ENCODE measurements at places on chromosomes 11 and 22.

DNA sequence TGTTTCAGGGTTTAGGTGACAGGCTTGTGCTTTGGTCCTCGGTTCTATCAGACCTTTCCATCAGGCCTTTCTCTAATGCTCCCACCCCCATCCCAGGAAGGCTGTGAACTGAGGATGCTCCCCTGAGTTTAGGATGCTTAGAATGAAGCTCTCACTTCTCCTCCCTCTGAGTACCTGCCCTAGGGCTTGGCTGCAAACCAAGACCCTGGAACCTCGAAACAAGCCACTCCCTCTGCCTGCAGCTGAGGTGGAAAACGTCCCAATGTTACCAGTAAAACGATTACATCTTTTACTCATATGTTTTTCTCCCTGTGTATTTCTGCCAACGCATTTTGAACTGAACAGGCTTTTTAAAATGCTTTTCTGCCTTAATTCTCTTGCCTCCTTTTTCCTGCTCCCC is 54.5 kb upstream of the BMAL1 start:
- no peak for DNase-seq

- DNase-seq: no peak
Observed at GRCh38 chr11:126949066-126949891, 51.3 kb downstream of the KIRREL3 start.

- no peak for DNase-seq
Observed at GRCh38 chr11:125344846-125345420, 151.1 kb downstream of the FEZ1 start.

DNA sequence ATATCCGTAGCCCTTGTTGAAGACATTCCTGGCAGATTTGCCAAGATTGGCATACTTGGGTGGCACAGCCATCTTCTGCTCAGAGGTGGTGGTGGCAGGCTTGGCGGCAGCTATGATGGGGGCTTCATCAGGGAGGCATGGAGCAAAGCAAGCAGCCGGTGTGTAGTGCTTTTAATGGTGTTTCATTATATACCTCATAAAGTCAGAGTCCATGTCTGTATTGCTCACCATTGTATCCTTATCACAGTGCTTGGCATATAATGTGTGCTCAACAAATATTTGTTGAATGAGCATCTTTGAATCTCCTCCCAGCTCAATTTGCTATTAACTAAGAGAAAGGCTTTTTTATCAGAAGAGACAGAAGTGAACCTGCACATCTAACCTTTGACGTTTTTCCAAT is 7.8 kb upstream of the DNHD1 start:
- no peak for DNase-seq

DNA sequence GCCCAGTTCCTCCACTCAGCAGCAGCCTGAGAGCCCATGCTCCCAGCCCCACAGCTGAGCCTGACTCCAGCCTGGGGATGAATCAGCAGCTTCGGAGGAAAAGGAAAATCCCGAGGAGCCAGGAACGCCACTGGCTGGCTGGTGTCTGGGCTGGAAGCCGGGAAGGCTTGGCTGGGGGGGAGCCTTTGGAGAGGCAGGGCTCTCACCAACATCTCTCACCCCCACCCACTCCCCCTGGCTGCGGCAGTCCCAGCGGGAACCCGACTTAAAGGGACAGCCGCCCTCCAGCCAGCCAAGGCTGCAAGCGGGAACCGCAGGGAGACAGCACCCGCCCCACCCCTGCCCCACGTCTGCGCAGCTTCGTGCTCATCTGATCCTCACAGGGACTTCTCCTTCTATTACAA is 28.4 kb downstream of the KIAA0930 start:
- DNase-seq: no peak

DNA sequence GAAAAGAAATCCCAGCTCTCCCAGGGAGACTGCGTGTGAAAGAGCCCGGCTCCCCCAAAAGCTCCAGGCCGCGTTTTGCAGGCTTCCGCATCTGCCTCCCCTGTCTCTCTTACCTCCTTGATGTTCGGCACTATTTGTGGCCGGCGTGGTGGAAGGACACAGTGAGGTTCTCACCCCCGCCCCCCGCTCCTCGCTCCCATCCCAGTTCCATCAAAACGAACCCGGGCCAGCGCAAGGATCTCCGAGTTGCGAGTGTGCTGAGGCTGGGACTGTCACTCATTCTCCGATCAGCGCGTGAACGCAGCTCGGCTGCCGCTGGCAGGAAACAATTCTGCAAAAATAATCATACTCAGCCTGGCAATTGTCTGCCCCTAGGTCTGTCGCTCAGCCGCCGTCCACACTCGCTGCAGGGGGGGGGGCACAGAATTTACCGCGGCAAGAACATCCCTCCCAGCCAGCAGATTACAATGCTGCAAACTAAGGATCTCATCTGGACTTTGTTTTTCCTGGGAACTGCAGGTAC is at the start of gene NCAM1:
TSS of gene NCAM1 (plus strand) at position 275 of the 523 bp plus-strand sequence.
- DNase-seq: no peak

- DNase-seq: no peak
Observed at GRCh38 chr22:19905347-19906276, 36.0 kb upstream of the COMT start.

- no peak for DNase-seq
Observed at GRCh38 chr11:82523141-82523540, 210.5 kb downstream of the FAM181B start.

DNA sequence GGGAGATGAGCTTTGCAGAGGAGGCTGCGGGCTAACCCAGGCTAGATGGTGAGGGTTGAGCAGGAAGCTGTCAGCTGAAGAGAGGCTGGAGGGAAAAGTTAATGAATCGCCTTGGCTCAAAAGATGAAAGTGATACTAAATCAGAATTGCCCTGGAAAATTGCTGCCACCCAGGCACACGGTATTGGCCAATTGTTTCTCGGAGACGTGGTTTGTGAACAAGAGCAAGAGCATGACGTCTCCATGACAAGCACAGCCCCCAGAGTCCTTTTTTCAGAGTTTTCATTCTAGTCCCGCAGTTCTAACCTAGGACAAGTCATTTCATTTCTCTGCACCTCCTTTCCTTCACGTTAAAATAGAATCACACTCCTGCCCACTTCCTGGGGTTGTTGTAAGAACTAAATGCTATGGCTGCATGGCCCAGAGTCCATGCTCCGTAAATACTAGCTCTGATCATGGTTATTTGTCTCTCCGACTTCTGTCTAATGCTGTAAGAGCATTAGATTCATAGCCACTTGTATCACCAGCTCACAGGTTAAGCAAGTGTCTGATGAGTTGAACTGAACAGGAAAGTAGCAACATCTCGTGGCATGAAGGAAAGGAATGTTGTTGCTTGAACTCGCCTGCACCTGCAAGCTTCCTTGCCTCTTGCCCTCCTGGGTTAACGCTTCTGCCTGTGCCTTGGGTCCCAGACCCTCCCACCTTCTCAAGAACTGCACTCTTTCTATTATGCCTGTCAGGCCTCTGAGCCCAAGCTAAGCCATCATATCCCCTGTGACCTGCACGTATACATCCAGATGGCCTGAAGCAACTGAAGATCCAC is 33.8 kb upstream of the NUP50 start:
- no peak for DNase-seq

GRCh38 chr11:124944565-124944964 is 8.7 kb upstream of the HEPACAM start:
- DNase-seq: no peak

DNA sequence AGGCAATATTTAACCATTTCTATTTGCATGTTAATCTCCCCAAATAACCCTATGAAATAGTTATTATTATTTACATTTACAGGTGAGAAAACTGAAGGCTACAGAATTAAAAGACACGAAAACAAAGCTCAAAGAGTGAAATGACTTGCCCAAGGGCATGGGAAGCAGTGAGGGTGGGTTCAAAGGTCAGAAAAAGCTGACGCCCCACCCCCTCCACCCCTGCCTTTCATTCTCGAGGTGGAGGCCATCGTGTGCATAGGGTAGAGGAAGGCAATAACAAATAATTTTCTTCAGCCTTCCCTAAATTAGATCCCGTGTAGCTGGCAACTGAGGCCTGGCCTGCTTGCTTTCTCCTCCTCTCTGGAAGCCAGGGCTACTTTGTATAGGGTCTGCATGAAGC is 56.1 kb upstream of the RBFOX2 start:
- DNase-seq: no peak

- DNase-seq: no peak
Observed at GRCh38 chr11:17012712-17013547, 1.3 kb downstream of the PLEKHA7 start.

Data from stimulated activated naive CD4-positive, alpha-beta T cell (primary cell).